ENCODE measurements at places on chromosomes 3 and 15.

GRCh38 chr3:152335273-152335672 lies 66.5 kb downstream of the MBNL1 start:
- no peak for DNase-seq

GRCh38 chr15:25849157-25849921 lies 13.8 kb downstream of the ATP10A start:
- no peak for DNase-seq

DNA sequence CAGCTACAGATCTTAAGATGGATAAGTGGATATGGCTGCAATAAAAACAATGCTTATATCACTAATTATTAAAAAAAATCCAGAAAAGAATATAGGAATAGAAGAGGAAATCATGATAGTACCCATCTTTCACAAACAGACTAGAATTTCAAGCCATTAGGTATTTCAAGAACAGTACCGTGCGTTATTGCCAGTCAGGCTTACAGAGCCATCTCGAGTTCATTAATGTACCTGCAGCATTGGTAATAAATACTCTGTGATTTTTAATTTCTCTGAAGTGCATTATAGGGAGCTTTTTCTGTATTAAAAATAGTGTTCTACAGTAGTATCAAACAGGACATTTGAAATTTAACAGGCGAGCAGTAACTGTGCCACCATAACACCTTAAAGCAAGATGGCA lies 35.7 kb downstream of the ST3GAL6 start:
- DNase-seq = no peak

DNA sequence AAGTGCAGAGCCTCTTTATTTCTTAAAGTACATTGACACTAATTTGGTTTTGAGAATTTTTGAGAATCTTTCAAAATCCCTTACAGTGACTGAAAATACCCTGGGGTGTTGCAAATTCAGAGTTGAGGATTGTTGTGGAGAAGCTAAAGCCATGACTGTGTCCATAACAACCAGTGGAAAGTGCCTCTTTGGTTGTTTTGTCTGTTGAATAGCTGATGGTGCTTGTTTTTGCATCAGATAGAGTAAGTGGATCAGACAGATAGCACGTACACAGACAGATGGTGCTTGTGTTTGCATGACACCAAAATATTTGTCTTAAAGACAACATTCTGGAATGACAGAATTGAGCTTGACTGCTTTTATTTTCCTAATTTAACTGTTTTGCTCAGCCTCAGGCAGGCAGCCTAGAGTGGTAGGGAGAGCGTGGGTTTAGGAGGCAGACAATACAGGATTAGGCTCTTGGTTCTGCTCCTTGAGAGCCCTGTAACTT lies 265.0 kb downstream of the IL20RB start:
- DNase-seq = no peak

DNA sequence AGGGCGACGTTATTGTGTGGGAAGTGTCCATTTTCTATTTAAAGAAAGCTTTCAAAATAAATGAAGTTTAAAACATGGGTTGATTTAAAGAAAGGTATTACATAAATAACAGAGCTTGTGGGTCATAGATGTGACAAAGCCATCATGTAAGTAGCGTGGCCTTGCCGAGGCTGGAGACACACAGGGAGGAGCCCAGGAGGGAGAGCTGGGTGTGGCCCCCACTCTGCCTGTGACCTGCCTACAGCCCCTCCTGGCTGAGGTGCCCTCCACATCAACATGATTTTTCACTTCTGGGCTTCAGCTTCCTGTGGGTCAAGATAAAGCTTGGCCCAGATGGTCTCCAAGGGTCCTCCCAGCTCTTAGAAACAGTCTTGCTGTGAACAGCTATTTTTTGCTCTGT lies 12.5 kb upstream of the MGLL start:
- DNase-seq = no peak

- no peak for DNase-seq
Measured at GRCh38 chr15:28167042-28167441, 67.9 kb upstream of the OCA2 start.
